Stimulated activated CD8-positive, alpha-beta memory T cell treated with anti-CD3 and anti-CD28 coated beads, Interleukin-4, amount 100 ng/mL, for 1 hour (primary cell): ENCODE measurements at places on chromosomes 4 and X.

GRCh38 chr4:971666-972500 is 1.5 kb downstream of the DGKQ start:
- no peak for DNase-seq

GRCh38 chr4:31651541-31651940 is 931.4 kb downstream of the PCDH7 start:
- no peak for DNase-seq

DNA sequence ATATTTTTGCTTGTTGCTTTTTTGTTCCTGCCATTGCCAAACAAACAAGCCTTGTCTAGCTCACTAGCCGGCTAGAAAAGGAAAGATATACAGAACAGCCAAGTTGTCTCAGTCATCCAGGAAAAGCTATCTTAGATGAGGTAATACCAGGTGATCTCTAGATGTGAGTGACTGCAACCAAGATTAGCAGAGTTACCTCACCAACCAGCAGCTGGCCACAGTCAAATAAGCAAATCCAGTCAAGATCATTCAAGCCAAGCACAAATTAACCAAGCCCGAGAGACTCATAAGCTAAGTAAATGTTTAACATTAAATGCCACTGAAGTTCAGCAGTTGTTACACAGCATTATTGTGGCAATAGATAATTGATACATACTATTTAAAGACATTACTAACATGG is 108.6 kb downstream of the CENPC start:
- no peak for DNase-seq

DNA sequence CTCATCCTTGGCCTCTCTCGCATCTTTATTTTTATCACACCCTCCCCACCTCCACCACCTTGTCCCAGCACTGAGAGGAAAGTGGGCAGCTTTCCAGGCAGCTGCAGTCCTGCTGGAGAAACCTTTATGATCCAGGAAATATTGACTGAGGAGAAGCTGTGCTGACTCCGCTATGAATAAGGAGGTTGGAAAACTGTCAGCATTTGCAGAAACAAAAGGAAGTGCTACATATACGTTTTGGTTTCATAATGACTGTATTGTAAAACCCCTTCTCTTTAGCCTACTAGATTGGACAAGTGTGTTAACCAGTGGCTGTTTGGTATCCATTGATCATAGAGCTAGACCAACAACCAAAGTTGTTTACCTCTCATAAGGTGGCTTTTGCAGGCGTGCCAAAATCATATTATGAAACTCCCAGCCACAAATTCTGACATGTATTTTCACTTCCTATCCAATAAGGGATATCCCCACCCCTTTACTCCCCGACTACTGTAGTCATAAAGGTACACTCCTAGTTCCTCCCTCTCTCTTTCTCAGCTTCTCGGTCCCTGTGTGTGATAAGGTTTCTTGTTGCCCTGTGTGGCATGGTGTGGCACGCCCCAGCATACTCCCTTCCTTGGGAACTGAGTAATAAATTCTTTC is 88.4 kb downstream of the GPR143 start:
- DNase-seq: no peak

GRCh38 chr4:41050116-41050515 is 164.2 kb downstream of the APBB2 start:
- no peak for DNase-seq

DNA sequence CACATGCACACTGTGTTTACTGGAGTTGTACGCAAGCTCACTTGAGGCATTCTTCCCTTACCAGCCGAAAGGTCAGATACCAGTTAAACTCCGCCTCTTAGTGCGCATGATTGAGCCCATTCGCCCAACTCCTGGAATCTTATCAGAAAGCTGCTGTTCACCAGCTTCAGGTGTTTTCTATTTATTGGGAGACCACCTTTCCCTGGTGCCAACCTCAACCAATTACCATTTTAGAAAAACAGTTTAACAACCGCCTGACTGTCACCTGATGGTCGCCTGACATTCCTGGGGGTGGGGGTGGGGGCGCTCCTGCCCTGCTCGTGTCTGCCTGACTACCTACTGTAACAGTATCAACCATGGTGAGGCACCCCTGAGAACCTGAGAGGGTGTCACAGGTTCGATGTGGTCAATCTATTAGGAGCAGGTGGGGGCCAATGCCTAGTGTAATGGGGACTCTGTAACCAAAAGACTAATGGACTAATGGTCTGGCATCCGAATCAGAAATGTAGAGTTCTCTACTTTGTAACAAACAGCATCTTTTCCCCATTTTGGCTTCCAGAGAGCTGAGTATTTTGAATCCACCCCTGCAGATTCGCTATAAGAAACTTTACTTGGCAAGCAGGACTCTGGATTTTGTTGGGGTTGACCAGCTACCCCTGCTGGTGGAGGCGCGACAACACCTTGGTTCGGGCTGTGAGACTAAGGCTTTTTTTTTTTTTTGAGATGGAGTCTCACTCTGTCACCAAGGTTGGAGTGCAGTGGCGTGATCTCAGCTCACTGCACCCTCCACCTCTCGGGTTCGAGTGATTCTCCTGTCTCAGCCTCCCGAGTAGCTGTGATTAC is 58.2 kb upstream of the ZNF157 start:
- no peak for DNase-seq

DNA sequence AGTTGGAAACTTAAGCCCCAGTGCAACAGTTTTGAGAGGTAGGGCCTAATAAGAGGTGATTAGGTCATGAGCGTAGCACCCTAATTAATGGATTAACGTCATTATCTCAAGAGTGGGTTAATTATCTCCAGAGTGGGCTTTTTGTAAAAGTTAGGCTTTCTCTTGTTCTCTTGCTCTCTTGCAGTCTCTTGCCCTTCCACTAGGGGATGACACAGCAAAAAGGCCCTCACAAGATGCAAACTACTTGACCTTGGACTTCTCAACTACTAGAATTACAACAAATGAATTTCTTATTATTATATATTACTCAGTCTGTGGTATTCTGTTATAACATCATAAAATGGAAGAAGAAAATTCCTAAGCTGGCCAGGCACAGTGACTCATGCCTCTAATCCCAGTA is 22.1 kb upstream of the NDST3 start:
- no peak for DNase-seq

DNA sequence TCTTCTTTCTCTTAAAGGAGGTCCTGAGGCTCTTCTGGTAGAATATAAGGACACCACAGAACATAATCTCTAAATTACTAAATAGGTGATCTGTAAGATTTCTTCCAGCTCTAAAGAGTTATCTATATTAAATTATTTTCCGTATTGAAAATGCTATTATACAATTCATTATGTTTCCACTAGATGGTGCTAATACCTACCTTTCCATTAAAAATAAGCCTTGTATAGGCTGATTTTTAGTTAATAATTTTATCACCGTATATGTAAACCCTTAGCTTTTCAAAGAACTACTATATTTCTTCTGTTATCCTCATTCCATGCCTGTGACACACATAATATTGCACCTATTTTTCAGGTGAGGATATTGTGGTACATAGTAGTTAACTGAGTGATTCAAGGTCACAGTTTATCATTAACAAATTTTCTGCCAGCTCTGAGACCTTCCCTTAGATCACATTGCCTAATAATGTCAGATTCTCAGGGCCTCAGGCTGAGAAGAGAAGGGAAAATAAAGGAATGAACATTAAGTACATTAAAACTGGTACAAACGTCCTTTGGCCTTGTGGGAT is 138.8 kb downstream of the TEX11 start:
- no peak for DNase-seq

DNA sequence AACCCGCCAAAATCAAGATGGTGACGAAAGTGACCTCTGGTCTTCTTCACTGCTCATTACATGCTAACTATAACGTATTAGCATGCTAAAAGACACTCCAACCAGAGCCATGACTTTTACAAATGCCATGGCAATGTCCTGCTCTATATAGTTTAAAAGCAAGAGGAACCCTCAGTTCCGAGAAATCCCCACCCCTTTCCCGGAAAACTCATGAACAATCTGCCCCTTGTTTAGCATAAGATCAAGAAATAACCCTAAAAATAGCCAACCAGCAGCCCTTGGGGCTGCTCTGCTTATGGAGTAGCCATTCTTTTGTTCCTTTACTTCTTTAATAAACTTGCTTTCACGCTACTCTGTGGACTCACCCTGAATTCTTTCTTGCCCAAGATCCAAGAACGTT is 463.5 kb upstream of the FAM241A start:
- no peak for DNase-seq

DNA sequence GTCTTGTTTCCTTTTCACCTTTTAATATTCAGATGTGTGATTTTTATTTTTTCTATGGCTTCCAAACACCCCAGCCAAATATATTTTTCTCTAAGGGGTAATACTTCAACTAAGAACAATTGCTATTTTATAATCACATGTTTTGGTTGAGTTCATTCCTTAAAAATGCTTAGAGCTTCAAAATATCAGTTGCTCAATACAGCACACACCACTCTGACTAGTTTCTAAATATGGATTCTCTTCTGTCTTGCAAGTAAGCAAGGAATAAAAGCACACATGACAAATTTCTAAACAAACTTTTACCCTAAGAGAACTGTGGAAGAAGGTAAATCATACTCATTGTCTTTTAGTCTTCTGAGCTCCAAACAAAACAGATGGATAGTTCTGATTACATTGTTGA is 27.2 kb downstream of the ANTXR2 start:
- no peak for DNase-seq

DNA sequence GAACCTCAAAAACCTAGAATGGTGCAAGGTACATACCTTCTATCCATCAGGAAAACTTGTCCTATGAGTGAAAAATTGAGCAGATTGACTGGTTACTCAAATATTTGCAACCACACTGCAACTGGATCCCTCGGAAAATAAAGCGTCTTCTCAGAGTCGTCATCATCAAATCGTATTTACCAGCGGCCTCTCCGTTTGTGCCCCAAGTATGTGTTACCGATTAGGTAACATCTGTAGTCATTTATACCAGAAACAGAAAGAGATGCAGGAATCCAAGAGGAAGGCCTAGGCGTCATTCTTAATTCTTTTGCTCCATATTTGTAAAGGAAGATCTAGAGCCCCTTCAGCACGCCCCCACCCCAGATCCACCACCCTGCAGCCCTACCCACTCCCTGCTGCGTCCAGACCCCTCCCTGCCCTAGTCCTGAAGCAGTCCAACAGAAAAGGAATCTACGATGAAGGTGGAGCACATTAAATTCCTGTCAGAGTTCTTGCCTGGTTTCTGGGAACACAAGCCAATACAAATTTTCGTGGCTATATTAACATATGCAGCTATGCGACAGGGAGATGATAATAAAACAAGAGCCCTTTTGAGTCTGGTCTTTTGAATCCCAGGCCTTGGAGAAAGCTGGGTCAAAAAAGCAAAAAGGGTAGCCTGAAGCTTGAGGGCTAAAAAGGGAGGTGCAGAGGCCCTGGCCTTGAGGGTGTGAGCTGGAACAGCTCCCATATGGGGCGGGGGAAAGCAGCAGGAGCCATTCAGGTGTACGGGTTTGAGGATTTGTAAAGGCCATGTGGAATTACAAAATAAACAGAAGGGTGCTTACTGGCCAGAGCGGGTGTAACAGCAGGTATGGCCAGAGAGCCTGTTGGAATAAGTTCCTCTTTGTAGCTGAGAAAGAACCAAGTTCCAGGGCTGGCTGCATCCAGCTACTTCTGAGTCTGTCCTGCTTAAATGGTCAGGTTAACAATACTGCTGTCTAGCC is 77.0 kb downstream of the ZNF827 start:
- no peak for DNase-seq
